Non-pigmented ciliary epithelial cell (primary cell): ENCODE measurements at places on chromosomes 2 and 18.

GRCh38 chr18:11561293-11561692, 48.1 kb upstream of the SLC35G4 start:
- no peak for DNase-seq

GRCh38 chr2:114729026-114729425, 286.6 kb downstream of the DPP10 start:
- no peak for DNase-seq

- DNase-seq, result no peak
Observed at GRCh38 chr2:41326851-41327250, 721.0 kb upstream of the PKDCC start.

DNA sequence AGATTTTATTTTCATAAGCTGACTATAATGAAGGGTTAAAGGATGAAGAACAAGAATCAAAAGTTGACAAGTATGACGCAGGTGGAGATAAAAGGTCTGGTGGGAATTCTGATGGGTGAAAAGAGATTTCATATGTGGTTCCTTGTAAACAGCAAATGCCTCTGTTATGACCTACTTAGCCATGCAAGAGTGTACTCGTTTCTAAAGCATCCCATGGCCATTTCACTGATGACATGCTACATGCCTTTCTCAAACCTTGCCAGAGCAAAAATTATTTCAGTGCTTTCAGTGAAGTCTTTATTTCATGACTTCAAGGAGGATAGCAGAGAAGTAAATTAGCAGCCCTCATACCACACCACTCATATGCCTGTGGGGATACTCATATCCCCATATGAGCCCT, 71.7 kb downstream of the FEZ2 start:
- no peak for DNase-seq

DNA sequence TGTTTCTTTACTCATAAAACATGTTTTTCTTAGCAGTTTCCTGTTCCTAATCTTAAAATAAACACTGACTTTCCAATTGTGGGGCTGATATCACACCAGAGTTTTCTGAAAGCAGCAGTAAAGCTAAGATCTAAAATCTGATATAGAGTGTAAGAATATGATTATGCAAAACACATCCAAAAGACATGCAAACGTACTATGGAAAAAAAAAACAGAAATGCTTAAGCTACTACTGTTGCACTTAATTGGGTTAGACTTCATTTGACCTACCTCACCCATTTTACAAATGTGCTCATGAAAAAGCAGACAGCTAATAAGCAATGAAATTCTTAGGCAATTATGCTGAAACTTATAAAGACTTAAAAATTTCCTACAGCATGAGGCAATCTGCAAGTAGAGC, 10.5 kb downstream of the CYTIP start:
- DNase-seq, result no peak

DNA sequence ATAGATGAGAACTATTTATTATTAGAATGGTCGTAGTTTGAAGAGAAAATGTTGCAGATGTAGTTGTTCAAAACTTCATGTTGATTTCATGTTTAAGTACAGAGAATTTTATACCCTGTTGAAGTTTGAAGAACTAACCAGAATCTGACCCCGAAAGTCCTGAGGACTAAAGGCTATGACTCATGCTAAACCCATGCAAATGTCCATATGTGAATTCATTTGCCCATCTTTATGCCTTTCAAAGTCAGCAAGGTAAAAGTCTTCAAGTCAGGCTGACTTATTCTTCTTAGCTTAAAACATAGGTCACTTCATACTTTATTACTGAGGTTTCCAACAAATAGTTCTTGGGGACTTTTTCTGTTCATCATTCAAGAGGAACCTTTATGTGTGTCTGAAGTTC, 185.5 kb downstream of the CCDC85A start:
- DNase-seq, result no peak

- DNase-seq, result peak; percentile 32
Observed at GRCh38 chr2:235263205-235264120, 230.4 kb upstream of the AGAP1 start.

- DNase-seq, result no peak
Observed at GRCh38 chr2:86433137-86433536, 8.0 kb upstream of the KDM3A start.

GRCh38 chr2:2075875-2076529, 255.1 kb downstream of the MYT1L start:
- DNase-seq, result no peak

DNA sequence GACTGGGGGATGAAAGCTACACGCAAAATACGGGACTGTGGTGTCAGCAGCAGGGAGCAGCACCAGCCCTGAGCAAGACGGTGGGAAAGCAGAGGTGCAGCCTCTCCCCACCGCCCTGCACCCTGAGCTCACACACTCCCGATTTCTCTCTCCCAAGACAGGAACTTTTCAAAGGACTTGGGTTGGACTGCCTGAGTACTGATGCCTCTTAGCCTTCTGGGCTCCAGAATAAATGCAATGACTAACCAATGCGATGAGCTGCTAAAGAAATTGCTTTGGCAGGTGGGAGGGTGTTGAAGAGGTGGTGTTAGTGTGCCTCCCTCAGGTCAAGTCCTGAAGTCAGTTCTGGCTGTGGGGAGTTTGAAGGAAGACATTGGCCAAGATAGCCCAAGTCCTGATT, 9.6 kb downstream of the TRIM54 start:
- no peak for DNase-seq
